ENCODE measurements at places on chromosomes 12 and 14.

GRCh38 chr12:100789146-100789545 lies 5.4 kb upstream of the ANO4 start:
- peak; percentile 51 for DNase-seq

GRCh38 chr12:131773582-131774221 lies 54.5 kb upstream of the MMP17 start:
- no peak for DNase-seq

DNA sequence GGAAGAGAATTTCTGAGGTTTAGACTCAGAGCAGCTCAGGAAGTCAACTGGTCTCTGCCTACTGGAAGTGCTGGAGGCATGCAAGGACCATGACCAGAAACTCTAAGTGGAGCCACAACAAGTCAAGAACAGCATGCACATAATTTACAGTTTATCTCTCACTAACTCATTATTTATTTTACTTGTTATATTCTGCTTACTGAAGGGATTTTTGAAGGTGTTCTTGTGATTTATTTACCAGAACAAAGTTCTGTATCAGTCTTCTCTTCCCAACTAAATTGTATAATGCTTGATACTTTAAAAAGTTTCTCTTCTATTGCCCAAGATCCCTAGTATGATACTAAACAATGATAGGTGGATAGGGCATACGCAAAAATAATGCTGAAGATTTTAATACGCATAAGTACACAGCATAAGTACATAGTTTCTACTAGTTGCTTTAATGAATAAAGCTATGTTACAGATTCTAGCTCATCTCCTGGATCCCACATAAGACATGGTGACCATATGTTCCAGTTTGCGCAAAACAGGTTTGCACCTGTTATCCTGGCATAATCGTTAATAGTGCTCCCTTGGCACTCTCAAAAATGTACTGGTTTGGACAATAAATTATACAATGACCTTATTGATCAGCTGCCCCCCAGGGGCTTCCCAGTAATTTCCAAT lies 11.6 kb upstream of the SPTB start:
- DNase-seq = no peak

- DNase-seq = no peak
Observed at GRCh38 chr14:58964598-58964928, 223.9 kb upstream of the DAAM1 start.

GRCh38 chr14:30417121-30417520 lies 141.8 kb upstream of the G2E3 start:
- peak; percentile 55 for DNase-seq

- no peak for DNase-seq
Observed at GRCh38 chr12:19836456-19836855, 397.2 kb downstream of the AEBP2 start.

- DNase-seq = peak; percentile 91
Observed at GRCh38 chr12:70576341-70577282, 60.6 kb downstream of the PTPRB start.

- no peak for DNase-seq
Observed at GRCh38 chr12:39442831-39443080, 164 bp downstream of the KIF21A start.

DNA sequence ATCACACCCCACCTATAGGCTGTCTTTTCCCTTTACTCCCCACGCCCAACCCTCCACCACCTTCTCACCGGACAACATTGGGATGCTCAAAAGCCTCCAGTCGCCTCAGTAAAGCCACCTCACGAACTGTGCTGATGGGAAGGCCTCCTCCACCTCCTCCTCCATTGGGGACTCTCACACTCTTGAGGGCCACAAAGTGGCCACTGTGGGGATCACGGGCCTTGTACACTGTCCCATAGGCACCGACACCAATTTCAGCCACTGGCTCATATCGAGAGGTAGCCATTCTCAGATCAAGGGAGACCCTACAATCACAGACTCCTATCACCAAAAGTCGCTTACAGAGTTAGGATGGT lies 700 bp downstream of the CDK4 start:
- DNase-seq = no peak

- no peak for DNase-seq
Observed at GRCh38 chr14:65772921-65773574, 360.5 kb downstream of the FUT8 start.

DNA sequence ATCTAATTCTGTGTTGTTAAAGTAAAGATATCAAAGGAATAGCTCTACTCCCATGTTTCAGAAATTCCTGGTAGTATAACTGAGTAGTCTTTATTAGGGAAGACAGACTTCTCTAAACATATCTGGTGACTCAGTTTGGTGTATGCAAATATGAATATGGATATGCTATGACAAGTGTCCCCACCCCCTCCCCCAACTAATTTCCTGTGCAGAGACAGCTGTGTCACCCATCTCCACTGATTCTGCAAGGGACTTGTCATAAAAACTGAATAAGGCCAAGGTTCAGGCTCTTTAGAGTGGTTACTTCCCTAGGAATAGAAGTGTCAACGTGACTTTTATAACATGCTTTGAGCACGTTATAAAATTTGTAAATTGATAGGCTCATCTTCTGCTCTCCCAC lies 429.1 kb downstream of the DAD1 start:
- no peak for DNase-seq

GRCh38 chr14:100383727-100384158 lies 60.6 kb downstream of the SLC25A47 start:
- DNase-seq = peak; percentile 65

All from cardiac fibroblast (primary cell).